ENCODE measurements at places on chromosomes 1 and 21.

DNA sequence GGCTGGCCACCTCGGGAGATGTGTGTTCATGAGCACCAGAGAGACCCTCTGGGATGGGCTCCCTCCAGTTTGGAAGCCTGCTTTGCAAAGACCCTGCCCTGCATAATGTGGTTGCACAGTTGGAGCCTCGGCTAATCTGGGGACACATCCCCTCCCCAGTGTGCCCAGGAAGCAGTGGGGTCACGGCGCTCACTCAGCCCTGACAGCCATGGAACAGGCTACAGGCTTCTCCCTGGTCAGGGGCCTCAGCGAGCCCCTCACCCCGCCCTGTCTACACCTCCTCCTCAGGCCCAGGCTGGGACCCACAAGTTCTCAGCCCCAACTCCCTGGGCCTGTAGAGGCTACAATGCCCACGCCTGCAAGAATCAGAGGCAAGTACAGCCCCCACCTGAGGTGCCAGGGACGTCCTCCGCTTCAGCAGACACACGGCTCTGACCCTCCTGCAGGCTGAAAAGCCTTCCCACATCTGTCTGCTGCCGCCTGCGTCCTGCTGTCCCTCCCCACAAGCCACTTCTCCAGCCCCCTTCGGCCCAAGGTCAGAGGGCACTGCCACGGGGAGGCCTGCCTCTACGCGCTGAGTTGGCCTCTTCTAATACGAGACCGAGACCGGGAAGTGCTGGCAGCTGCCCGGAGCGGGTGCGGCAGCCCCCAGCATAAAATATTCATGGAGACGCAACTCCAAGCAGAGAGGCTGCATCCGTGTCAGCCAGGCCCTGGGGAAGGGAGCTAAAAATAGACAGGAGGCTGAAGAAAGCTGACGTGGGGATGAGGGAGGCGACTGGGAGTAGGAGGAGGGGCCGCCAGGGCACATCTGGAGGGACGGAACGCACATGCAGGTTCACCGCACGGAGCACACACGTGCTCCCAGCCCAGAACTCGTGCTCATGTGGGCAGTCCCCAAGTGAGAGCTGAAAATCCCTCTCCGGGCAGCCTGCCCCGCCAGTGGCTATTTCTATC, 15.2 kb upstream of the GPR153 start:
- peak; percentile 43 for DNase-seq

- DNase-seq, result no peak
Observed at GRCh38 chr1:205210756-205211168, 740 bp downstream of the DSTYK start.

DNA sequence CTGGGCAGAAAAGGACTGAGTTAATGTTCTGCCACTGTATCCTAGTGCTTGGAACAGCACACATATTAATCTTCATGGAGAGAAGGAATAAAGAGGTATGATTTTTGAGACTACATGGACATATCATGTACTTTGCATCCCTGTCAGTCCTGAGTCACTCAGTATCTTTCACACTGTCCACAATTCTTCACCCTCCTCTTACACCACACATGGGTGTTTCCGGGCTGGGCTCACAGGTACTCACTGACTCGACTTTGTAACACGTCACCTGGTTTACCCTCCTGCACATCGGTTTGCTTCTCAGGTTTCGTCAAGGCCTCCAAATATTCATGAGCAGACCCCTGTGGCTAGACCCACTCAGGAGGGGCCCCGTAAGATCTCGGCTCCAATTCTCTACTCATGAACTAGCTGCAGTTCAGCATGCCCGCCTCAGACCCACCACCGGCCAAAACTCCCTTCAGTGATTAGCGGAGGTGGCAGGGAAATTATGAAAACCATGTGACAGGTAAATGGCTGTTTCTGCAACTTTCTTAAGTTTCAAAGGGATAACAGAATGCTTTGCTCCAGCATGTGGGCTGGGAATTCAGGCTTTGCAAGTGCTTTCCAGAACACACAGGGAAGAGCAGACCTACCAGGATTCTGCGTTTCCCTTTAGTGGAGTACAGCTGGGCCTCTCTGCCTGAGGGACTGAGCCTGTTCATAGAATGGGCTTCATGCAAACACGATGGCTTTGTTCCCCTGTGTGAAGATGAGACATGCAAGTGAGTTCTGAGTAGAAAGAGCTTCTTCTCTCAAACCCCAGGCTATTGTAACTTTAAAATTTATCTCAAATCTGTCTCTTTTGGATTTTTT, 31.3 kb upstream of the TRABD2B start:
- DNase-seq, result no peak

DNA sequence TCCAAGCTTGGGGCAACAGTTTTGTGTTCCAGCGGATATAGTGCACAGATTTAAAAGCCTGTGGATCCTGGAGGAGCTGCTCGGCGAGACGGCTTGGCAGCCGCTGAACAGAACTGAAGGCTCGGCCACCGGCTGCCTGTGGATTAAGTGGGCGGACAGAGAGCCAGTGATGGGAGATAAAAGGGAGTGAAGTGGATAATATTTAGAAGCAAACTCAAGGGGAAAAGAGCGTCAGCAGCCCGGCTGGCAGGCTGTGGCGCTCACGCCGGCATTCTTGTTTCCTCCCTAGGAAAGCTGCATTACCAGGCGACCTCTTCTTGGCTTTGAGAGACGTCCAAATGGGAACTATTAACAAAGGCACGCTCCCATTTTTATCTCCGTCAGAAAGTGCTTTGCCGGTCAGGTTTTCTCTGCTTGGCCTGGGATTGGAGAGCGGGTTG, 10.4 kb downstream of the TRABD2B start:
- peak; percentile 59 for DNase-seq

DNA sequence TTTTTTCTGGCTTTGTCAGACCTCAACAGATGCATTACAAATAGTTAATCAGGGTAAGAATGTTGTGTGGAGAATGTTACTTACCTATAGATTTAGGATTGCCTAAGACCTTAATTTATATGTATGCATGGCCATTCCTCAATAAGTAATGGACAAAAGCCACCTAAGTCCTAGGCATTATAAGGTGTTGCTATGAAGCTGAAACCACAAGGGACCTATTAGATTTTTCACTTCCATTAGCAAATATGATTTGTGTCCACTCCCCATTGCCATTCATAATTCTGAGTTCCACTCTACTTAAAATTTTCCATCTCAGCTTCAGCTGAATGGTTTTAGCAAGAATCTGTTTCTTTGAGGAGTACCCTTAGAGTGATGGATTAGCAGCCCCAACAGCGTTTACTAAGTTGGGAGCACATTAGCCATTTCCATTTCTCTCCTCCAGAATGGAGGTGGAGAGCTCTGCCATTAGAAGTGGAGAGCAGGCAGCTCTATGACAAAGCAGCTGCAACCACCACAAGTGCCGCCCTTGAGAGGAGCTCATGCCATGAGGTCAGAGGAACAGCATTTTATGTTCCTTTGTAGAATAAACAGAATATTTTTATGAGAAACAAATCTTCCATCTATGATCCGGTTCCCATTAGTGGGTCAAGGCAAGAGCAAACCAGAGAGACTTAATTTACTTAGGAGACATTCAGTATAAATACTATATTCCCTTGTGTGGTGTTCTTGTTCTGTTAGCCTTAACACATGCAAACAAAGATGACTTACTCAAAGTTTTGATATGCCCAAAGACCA, 28.9 kb upstream of the C1orf87 start:
- DNase-seq, result no peak

GRCh38 chr1:214678386-214678785, 75.4 kb downstream of the CENPF start:
- no peak for DNase-seq

DNA sequence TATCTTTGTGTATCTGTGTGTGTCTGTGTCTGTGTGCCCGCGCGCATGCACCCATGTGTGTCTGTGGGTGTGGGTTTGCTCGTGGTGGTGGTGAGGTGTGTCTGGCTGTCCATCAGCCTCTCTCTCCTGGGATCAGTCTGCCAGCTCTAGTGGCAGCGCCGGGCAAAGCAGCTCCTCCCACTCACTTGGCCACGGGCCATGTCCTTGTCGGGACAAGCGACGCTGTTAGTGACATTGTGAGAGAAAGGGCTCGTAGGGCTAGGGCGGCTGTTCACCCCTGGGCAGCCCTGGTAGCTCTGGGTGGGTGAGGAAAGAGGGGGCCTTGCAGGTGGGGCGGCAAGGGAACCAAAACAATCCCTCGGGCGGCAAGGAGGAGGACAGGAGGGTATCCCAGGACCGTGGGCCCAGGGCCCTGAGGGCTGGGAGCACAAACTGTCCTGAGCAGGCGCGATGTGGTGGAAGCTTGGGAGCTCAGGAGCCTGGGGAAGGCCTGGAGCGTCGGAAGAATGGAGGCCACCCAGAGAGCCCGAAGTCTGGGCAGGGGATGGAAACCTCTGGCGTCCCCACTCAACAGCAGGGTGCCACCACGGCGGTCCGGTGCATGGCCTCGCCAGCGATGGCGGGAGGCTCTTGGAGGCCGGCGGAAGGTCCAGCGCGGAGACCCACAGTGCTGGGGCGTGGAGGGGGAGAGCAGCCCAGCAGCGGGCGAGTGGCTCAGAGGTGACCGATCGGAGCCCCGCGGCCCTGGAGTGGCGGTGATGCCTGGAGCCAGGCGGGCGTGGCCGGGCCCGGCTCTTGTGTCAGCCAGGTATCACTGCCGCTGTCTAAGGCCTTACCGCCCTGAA, 140.5 kb downstream of the LIPI start:
- DNase-seq, result no peak

DNA sequence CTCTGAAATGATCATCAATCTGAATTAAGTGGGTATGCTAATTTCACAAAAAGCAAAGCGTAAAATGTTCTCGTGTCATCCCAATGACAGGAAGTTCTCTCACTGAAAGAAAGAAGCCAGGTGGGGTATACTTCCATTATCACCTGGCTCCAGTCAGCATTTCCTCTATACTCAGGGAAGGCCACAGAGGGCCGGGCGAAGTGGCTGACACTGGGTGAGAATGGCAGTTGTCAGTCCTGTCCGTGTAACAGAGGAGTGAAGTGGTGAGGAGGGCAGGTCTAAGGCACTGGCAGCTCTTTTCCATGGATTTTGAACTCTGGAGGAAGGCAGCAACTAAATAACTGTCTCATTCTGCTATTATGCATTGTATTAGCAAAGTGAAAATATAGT, 60.4 kb downstream of the CAPN2 start:
- no peak for DNase-seq

GRCh38 chr1:198122693-198123092, 34.1 kb upstream of the NEK7 start:
- DNase-seq, result no peak

GRCh38 chr1:193677874-193678273, 491.5 kb upstream of the B3GALT2 start:
- DNase-seq, result no peak

- no peak for DNase-seq
Observed at GRCh38 chr1:172487550-172487949, 43.7 kb upstream of the PIGC start.

GRCh38 chr1:109404838-109405237, 7.1 kb upstream of the SORT1 start:
- DNase-seq, result no peak

GRCh38 chr1:54002544-54003248, 15.3 kb downstream of the LDLRAD1 start:
- no peak for DNase-seq

- DNase-seq, result no peak
Observed at GRCh38 chr21:29475329-29475728, 176.6 kb downstream of the BACH1 start.

GRCh38 chr1:235112297-235113182, 16.1 kb downstream of the TOMM20 start:
- DNase-seq, result no peak

DNA sequence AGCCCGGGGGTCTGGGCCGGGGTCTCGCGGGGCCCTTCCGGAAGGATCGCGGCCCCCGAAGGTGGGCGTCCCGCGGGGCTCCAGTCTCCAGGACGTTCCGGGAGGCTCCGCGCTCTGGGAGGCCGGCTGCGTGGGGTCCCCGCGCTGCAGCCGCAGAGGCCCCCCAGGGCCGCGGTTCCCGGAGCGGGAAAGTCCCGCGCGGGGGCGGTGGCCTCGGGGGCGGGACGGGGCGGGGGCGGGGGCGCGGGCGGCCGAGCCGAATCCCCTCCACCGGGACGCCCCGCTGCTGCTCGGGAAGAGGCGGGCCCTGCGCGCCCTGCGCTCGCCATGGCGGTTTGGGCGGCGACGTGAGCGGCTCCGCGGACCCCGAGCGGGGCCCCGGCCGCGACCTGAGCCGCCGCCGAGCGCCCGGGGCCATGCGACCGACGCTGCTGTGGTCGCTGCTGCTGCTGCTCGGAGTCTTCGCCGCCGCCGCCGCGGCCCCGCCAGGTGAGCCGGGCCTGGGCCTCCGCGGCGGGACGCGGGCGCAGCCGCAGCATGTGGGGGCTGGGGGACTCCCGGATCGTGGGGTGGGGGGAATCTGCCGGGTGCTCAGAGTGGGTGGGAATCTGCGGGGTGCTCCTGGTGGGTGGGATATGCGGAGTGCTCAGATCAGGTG, at the start of gene IFNGR2:
Gene IFNGR2 (plus strand): TSS at position 286 of the 658 bp plus-strand sequence. CDS start 131 bp downstream, at position 417.
- no peak for DNase-seq

- no peak for DNase-seq
Observed at GRCh38 chr1:42484382-42484781, 21.3 kb downstream of the CCDC30 start.

- no peak for DNase-seq
Observed at GRCh38 chr1:58689167-58689566, 10.7 kb downstream of the MYSM1 start.

GRCh38 chr1:7303554-7304317, 467.4 kb upstream of the VAMP3 start:
- DNase-seq, result no peak

GRCh38 chr1:51950701-51951100, 39.8 kb downstream of the RAB3B start:
- no peak for DNase-seq

DNA sequence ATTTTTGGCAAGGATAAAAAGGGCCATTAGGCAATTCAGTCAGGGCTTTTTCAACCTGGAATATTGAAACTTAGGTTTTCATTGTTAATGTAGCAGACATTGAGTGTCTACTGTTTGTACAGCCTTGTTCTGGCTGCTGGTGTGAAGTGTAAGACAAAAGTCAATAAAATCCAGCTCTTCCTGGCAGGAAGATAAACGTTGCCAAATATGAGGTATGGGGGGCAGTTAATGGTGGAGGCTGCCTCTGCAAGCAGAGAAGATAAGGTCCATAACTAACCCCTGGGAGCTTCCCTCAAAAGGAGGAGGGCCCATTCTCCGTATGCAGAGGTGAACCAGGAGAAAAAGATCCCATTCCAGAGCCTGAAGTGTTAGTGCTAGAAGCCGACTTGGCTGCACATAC, 19.5 kb upstream of the SHE start:
- DNase-seq, result no peak

DNA sequence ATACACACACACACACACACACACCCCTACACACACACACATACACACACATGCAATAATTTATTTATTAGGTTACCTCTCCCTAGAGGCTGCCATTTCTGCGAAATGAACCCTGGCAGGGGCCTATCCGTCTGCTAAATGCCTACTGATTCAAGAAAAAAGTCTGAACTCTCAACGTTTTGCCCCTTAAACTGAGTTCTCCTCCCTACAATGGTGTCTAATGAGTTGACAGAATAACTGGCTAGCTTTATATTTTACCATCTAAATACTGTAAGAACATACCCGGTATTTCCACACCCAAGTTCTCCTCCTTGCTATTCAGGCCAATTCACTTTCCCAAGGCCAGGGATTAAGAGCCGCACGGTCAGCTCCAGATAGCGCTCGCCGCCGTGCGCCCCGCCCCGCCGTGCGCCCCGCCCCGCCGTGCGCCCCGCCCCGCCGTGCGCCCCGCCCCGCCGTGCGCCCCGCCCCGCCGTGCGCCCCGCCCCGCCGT, 339 bp upstream of the RNPC3 start:
- no peak for DNase-seq

- DNase-seq, result no peak
Observed at GRCh38 chr1:89630048-89630447, 2.9 kb upstream of the LRRC8C start.

GRCh38 chr1:40844079-40844478, 18.1 kb downstream of the CITED4 start:
- DNase-seq, result no peak

Data from mucosa of gallbladder (tissue), 1 donor.